ENCODE measurements at places on chromosomes 1 and 21.

- DNase-seq, result no peak
These were observed 576.6 kb downstream of the NPHP4 start for GRCh38 chr1:5415606-5416005.

- no peak for DNase-seq
These were observed 15.4 kb upstream of the MUTYH start for GRCh38 chr1:45355683-45356082.

DNA sequence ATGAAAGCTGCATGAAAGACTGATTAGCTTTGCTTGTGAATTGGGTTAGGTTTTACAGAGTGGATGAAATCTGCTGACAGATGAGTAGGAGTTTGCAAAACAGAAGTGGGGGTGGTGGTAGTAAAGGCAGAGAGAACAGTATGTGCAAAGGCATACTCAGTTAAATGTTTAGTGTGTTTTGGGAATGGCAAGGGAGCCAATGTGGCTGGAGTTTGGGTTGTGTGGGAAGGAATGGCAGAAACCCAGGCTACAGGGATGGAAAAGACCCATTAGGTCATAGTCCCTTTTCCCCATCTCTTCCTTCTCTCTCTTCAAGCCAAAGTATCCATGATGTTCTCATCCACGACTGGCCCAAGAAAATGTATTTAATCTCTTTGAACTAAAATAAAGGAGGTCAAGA is 362.2 kb upstream of the LYPLAL1 start:
- no peak for DNase-seq

- DNase-seq, result no peak
These were observed 43.5 kb downstream of the LPAR3 start for GRCh38 chr1:84849357-84849975.

GRCh38 chr21:45292399-45293219 is 4.9 kb upstream of the POFUT2 start:
- DNase-seq, result peak; percentile 90

- no peak for DNase-seq
These were observed 44.8 kb downstream of the ATP5PO start for GRCh38 chr21:33870768-33871167.

Data from K562 (cell line).